Activated CD4-positive, alpha-beta T cell treated with anti-CD3 and anti-CD28 coated beads for 48 hours (primary cell): ENCODE measurements at places on chromosomes 7 and 10.

GRCh38 chr7:130872756-130873448, 138.9 kb upstream of the KLF14 start:
- DNase-seq, result no peak

- DNase-seq, result no peak
Observed at GRCh38 chr7:141145630-141145982, 71.7 kb downstream of the TMEM178B start.

- DNase-seq, result no peak
Observed at GRCh38 chr7:142915315-142915714, 18.2 kb downstream of the TRPV5 start.

GRCh38 chr7:134855442-134855841, 76.0 kb downstream of the CALD1 start:
- DNase-seq, result no peak

DNA sequence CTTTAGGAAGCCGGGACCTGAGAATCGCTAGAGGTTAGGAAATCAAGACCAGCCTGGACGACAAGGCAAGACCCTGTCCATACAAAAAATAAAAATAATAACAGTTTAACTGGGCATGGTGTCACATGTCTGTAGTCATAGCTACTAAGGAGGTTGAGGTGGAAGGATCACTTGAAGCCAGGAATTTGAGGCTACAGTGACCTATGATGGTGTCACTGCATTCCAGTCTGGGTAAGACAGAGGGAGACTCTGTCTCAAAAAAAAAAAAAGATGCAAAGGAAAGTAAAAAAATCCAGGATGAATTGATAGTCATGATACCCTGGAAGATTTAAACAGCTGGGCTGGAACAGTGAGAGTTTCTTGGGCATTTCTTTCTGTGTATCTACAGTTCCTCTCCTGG, 463.2 kb downstream of the GALNT17 start:
- DNase-seq, result no peak

- DNase-seq, result no peak
Observed at GRCh38 chr10:88819290-88819689, 16.8 kb downstream of the LIPM start.

GRCh38 chr7:19296617-19297016, 151.4 kb upstream of the FERD3L start:
- DNase-seq, result no peak

- DNase-seq, result no peak
Observed at GRCh38 chr10:17006631-17007417, 122.8 kb downstream of the CUBN start.

DNA sequence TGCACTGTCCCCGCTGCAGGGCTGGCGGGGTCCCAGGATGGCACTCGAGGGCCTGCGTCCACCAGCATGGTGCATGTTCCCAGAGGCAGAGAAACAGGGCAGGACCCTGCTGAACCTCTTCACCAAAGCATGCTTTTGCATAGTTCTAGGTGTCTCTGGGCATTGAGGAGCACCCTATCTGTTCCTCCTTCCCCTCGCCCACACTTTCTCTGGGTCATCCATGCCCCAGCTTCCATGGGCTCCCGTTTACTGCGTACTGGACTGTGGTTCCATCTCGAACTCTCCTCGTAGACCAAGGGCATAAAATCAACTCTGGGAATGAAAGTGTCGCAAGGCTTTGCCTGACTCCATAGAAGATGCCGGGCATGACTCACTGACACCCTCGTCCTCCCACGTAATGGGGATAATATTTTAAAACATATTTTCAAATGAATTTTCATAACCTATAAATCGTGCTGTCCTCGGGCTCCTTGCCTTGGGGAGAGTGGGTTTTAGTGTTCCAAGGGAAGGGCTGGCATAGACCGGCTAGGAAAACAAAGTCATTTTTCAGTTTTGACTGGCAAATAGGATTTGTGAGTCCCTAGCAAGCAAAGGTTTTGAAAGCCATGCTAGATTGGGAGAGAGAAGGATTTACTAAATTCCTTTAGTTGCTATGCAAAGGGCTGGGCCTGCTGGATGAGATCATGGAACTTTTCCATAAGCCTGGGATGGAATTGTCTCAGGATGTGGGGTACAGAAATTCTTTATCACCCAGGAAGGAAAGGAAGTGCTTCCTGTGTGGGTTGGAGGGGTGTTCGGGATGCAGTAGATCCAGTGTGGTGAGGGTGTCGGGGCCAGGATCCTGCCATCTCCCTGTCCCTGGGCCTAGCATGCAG, 498.7 kb upstream of the MKI67 start:
- DNase-seq, result no peak

- no peak for DNase-seq
Observed at GRCh38 chr10:48496831-48497779, 107.8 kb downstream of the ARHGAP22 start.

DNA sequence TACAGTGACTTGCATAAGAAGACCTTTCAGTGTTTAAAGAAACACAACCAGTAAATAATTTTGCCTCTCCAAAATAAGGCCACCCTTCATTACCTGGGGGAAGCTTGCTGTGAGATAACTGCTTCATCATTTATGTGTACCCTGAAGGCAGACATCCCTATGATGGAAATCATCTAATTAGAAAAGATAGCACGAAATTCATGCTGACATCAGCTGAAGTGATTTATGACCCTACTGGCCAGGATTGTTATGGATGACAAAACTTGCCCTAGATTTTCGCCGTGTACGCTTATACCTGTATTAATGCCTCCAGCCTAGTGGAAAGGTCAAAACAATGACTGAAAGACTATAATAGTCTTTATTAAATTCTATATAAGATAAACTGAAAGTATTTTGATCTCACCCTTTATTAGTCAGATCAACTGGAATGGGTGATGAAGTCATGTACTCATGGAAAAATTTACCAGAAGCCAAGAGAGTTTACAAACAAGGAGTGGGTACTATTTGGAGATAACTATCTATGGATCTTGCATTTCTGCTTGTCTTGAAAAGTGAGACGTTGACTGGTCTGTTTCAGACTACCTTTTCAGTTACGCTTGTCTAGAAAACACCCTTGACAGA, 114.2 kb downstream of the PPP1R3A start:
- no peak for DNase-seq

DNA sequence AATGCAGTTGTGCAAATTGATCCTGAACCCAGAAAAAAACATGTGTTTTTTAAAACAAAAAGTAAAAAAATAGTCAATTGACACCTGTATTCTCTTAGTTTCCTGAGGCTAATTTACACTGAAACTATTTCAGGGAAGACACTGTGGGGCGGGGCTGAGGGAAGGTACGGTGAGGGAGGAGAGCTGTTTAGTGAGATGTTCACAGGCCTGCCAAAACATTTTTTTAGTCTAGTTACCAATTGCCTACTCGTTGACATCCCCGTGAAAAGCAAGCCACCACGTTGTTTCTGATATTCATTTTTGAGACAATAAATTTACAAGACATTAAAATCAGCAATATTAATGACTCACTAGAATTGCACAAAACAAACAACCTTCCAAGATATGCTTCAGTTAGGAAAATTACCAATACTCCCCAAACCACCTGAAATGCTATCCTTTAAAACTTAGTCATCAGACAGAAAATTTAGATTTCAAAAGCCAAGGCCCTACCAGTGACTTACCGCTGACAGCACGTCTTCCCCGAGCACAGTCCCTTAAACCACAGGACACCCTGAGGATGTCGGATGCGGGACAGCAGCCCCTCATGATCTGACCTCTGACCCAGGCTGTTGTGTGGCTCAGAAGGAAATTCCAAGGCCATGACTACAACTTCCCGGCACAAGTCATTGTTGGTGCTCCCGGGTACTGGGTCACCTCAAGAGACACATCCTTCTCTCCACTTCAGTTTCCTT, 279.2 kb downstream of the PRPF18 start:
- DNase-seq, result no peak

DNA sequence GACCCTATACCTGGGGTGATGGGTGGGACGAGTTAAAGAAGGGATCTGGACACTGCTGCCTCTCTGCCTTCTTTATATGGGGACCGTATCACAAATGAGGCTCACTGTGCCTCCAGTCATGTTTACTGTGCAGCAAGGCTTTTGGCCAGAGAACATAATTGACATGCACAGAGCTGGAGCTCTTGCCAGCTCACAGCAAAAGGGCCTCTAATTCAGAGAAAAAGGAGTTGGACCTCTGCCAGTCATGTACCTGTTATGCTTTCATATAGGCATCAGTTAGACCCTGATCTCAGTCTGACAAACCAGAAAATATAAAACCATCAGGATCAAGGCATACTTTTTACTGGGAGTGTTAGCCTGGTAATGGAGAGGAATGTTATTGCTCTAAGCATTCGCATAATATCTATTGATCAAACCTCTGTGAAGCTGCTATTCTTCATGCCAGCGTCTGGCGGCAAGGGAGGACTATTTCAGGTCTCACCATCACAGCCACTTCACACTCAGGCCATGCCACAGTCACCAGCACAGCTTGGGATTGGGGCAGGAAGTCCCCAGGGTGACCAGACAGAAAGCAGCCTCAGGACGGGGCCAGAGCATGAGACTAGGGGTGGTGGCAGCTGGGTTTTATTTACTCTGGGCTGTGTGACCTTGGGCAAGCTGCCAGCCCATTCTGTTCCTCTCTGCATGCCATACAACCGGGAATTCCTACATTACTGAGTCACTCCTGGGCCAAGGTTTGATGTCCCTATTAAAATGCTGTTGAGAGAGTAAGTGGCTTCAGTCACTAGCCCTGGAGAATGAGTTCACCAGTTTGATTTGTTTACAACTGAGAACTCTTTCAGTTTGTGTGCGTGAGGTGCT, 90.1 kb downstream of the NPSR1 start:
- no peak for DNase-seq

DNA sequence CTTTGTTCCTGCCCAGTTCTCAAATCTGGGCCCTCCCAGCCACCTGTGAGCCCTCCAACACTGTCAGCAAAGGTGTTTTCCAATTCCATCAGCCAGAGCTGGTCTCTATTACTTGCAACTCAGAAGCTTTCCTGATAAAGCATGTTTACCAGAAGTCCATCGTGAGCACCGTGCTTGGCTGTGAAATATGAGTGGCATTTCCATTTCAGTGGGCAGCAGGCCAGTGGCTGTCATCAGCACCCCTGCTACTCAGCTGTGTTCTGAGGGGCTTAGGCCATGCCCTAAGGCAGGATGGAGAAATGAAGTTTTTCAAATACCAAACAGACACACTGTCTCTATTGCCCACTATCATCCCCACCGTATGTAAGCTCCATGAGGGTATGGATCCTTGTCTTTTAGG, 12.7 kb upstream of the BNIP3 start:
- no peak for DNase-seq

- no peak for DNase-seq
Observed at GRCh38 chr10:103083266-103083976, 109.7 kb downstream of the NT5C2 start.

- no peak for DNase-seq
Observed at GRCh38 chr7:69790977-69791724, 192.9 kb downstream of the AUTS2 start.

- no peak for DNase-seq
Observed at GRCh38 chr10:61754587-61755550, 92.1 kb downstream of the CABCOCO1 start.

- DNase-seq, result peak; percentile 77
Observed at GRCh38 chr10:5283305-5284158, 81.2 kb upstream of the UCN3 start.

GRCh38 chr10:62077330-62078015, 176.0 kb downstream of the ARID5B start:
- DNase-seq, result no peak

DNA sequence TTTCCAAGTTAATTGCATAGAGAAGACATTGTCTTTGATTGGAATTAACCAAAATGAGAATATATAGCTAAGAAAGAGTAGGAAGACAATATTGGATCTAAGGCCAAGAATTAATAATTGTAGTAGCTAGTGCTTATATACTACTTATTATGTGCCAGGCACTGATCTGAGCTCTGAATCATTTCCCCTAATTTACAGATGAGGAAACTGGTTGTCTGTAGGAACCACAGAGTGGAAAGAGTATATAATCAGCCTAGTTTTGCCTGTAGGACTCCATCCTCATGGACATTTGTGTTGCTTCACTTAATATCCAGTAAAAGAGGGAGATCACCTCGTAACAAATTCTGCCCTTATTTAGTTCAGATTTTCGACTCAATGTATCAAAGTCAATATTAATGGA, 127.9 kb downstream of the ARID5B start:
- DNase-seq, result no peak

DNA sequence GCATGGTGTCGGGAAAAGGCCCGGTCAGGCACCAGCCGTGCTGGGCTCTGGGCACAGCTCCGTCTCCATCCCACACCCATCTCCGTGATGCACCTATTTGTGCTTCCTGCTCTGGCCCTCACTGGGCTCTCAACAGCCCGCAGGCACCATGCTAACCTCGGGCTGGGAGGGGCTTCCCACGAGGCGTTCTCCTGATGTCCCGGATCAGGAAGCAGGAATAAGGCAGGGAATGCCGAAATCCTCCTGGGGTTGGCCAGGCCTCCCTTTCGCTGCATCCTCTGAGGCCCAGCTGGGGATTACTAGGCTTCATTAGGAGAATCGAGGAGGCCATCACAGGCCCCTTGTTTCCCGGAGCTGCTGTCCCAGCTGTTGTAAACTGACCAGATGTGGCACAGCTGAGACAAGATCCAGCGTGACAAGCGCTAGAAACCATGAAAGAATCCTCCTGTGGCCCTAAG, 72.0 kb downstream of the FAM53B start:
- no peak for DNase-seq

- no peak for DNase-seq
Observed at GRCh38 chr7:146709451-146710027, 592.9 kb downstream of the CNTNAP2 start.

- DNase-seq, result no peak
Observed at GRCh38 chr7:105060923-105061322, 46.9 kb downstream of the KMT2E start.

DNA sequence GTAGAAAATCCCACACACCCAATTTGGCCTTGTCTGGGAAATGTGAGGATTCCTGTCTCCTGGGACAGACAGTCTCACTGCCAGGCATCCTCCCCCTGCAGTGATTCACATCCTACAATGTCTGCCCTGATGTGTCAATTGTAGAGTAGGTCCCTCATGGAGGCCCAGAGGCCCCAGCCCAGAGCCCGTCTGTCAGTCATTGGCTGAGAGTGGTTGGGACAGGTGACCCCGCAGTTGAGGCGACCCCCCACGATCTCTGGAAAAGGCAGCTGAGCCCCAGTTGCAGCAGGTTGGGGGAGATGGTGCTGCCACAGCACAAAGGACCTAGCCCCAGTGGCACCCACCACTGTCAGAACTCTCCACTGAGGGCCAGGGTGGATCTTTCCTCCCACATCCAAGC, 84.3 kb upstream of the INSIG1 start:
- DNase-seq, result peak; percentile 42

GRCh38 chr7:55072251-55072650, 53.4 kb downstream of the EGFR start:
- no peak for DNase-seq

DNA sequence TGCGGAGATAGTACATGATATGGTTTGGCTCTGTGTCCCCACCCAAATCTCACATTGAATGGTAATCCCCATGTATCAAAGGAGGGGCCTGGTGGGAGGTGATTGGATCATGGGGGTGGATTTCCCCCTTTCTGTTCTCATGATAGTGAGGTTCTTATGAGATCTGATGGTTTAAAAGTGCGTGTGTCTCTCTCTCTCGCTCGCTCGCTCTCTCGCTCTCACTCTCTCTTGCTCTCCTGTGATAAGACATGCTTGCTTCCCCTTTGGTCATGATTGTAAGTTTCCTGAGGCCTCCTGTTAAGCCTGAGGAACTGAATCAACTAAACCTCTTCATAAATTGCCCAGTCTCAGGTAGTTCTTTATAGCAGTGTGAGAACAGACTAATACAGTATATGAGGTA, 171.9 kb downstream of the NSUN6 start:
- DNase-seq, result no peak

- no peak for DNase-seq
Observed at GRCh38 chr7:41579961-41580935, 122.6 kb downstream of the INHBA start.
